ENCODE measurements at places on chromosomes 2 and 18.

GRCh38 chr2:109423556-109424359 lies 190.0 kb downstream of the SEPTIN10 start:
- DNase-seq, result no peak

DNA sequence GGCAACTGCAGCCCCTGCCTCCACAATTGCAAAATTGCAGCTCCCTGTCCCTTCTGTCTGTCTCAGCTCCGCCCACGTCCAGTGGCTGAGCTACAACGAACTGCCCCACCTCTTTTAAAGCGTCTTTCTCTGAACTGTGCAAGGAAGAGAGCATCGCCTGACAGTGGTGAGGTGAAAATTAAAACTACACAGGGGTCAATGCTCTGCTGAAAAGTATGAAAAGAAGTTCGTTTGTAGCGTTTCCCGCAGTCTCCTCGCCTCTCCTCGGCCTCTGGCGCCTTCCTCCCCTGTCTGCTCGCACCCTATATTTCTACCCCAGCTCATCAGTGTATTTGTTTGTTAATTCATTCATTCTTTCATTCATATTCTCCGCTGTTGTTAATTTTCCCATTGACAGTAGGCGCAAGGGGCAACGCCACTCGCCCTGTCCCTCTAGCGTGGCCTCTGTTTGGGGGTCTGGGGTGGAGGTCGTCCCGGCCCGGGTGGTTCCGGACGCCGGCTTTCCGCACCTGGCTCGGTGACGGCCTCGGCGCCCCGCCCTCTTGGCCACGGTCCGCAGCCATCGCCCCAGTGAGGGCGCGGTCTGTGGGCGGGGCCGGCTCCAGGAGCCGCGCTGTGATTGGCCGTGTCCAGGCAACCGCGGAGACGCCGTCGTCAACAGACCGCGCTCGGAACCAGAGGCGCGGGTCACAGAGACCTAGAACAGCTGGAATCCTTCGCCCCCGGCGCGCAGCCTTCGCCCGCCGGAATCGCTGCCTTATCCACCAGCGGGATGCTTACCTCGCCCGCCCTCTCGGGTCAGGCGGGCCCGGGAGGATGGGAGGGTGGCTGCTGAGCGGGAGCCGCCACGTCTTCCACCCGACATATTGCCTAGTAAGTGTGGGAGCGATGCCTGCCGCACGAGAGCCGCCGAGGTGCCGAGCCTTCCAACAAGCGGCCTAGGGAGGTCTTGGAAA lies at the start of gene VWA3B:
TSS of gene VWA3B (plus strand) at position 677 of the 956 bp plus-strand sequence. CDS start 5,926 bp downstream, outside the sequence.
- no peak for DNase-seq

- no peak for DNase-seq
Observed at GRCh38 chr2:212505586-212505985, 33.0 kb downstream of the ERBB4 start.

- no peak for DNase-seq
Observed at GRCh38 chr18:50507120-50507590, 52.7 kb upstream of the MAPK4 start.

- DNase-seq, result no peak
Observed at GRCh38 chr18:58788971-58789875, 75.5 kb upstream of the ZNF532 start.

DNA sequence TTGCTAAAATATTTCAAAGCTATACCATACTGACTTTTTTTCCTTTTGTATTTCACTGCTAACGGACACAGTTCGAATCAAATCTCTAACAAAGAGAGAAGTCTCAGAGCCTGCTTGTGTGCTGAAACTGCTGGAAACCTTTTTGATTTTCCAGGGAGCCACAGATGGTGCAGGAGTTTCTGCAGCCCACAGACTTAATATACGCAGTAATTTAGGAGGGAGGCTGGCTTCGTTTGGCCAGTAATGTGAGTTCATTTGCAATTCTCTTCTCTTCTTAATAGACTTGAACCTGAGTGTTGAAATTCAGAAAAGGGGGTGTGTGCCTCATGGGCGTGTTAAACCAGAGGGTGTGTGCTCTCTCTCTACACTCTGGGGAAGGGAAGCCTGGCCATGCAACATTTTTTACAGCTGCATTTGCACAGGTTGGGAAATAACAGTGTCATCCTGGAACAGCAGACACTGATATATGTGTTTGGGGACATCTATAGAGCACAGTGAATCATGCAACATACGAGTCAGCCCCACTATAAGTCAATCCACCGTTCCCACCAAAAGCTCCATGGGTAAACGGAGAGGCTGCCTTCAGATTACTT lies 333.0 kb downstream of the CLIP4 start:
- no peak for DNase-seq

DNA sequence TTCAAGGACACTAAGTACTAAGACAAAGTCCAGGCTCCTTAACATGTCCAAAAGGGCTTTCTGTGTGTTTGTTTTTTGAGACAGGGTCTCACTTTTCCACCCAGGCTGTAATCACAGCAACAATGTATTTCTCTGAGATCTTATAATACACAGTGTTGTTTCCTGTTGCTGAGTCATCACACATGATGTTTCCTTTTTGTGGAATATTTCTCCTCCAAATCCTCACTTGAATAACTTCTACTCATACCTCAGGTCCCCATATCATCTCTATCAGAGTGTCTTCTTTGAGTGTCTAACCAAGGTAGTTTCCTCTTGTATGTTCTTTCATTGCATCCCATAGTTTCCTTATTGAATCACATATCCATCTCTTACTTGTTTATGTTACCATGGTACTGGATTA lies 632.0 kb upstream of the PIK3C3 start:
- DNase-seq, result no peak

DNA sequence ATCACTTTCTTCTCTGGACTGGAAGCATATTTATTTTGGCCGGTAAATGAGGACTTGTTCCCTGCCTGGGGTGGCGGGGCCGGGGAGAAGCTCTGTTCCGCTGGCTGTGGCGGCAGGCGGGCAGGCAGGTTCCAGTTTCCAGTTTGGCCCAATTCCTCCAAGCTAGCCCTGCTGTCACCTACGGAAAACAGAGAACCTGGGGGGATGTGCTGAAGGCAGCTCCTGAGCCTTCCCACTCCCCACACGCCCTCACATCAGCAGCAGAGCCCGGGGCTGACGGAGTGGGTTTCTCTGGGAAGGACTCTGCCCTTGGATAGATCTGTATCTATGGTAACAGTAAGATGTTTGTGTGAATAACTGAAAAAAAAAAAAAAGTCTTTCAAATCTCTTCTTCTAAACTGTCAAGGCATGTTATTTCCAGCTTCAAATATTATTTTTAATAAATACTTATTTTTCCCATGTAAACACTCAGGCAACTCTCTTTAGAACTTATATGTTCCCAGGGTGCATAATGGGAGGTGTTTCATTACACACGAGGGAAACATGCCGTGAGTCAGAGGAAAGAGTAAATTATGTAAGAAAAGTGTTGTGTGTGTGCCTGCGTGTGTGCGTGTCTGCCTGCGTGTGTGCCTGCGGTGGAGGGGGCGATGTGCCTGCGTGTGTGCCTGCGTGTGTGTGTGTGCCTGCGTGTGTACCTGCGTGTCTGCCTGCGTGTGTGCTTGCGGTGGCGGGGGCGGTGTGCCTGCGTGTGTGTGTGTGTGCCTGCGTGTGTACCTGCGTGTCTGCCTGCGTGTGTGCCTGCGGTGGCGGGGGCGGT lies 116.1 kb upstream of the ZNF516 start:
- DNase-seq, result no peak

- no peak for DNase-seq
Observed at GRCh38 chr18:40375837-40376236, 1579.2 kb upstream of the PIK3C3 start.

- no peak for DNase-seq
Observed at GRCh38 chr2:134154246-134154645, 99.6 kb upstream of the MGAT5 start.

GRCh38 chr2:71778936-71779773 lies 325.8 kb downstream of the DYSF start:
- DNase-seq, result no peak

GRCh38 chr2:106537047-106537446 lies 49.9 kb downstream of the CD8B2 start:
- no peak for DNase-seq

GRCh38 chr2:145546091-145546490 lies 1026.2 kb upstream of the ZEB2 start:
- peak; percentile 12 for DNase-seq

DNA sequence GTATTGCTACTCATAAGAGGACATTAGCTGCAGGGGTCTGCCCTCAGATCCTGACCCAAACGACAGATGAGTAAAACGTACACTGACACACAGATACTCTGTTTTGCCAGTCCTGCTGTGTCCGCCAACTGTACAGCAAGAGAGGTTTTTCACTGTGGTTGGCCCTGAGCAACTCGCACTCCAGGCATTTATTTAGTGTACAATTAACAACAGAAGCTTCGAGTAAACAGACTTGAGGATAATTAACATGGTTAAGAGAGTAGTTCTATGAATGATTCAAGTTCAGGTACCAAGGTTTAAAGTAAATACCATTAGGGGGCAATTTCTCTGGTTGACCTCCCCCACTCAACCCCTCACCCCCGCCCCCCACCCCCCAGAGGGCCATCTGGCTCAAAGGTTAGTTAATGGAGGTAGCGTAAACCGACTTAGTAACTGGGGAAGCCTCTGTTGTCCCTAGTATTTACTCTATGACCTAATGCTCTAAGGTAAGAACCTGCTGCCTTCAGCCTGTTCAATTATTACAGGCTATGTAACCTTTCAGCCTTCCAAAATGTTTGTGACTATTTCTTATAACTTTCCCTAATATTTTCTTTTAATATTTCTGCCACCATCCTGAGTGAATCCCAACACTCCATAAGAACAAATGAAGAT lies 103.9 kb upstream of the XIRP2 start:
- no peak for DNase-seq

- DNase-seq, result no peak
Observed at GRCh38 chr2:69995511-69995910, 34.1 kb upstream of the ASPRV1 start.

GRCh38 chr18:35060122-35060815 lies 19.1 kb downstream of the MAPRE2 start:
- DNase-seq, result no peak

- DNase-seq, result no peak
Observed at GRCh38 chr2:197425550-197425949, 9.3 kb downstream of the SF3B1 start.

DNA sequence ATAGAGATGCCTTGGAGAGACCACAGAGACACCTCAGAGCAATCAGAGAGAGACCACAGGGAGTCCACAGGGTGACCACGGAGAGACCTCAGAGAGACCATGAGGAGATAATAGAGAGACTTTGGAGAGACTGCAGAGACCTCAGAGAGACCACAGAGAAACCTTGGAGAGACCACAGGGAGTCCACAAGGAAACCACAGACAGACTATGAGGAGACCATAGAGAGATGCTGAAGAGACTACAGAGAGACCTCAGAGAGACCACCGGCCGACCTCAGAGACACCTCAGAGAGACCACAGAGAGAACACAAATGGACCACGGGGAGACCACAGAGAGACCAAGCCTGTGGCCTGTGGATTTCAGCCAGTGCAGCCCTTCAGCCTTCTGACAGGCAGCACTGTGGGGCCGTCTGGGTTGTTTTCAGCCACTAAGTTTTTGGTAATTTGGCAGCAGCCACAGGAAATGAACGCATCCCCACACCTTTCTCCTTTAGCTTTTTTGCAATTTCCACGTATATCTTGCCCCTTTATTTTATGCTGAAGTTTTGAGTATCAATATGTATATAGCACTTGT lies 11.4 kb upstream of the TMEM18 start:
- DNase-seq, result no peak

DNA sequence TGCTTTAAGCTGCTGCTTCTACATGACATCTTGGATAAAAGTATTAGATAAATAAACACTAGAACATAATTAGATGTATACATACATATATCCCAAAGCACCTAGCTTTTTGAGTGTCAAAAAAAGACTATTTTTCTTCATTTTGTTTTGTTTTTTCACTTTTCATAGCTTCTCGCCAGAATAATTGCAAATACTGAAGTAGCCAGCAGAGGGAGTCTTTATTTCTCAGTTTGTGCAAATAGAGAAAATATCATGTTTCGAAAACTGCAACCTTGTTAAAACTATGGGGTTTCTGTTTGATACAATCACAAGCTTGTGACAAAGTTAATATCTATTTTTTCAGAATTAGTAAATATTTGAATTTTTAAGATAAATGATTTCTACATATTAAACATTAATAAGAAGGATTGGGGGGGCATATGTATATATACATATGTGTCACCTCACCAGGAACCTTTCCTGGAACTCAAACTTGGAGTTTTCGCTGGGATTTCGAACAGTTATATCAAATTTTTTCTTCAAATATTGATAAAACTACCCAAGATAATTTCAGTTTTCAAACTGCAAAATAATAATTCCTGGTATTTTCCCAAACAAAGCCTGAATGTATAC lies 61.0 kb downstream of the GRB14 start:
- DNase-seq, result peak; percentile 4

- no peak for DNase-seq
Observed at GRCh38 chr2:61670591-61671501, 132.7 kb upstream of the XPO1 start.

DNA sequence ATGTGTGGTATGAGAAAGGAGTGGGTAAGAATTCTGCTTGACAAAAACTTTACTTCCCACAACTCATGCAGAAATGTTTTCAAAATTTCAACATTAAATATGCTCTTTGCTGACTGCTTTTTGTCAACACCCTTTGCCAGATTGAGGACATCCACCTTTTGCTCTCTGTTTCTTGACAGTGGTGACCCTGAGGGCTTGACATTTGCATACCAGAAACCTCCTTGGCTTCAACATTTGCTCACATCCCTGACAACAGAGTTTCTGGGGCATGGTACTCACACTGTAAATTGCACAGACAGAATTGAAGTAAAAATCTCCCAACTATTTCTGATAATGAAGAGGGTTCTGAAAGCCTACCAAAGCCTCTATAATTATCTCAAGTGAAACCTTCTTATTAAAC lies 95.7 kb downstream of the RND3 start:
- DNase-seq, result no peak

DNA sequence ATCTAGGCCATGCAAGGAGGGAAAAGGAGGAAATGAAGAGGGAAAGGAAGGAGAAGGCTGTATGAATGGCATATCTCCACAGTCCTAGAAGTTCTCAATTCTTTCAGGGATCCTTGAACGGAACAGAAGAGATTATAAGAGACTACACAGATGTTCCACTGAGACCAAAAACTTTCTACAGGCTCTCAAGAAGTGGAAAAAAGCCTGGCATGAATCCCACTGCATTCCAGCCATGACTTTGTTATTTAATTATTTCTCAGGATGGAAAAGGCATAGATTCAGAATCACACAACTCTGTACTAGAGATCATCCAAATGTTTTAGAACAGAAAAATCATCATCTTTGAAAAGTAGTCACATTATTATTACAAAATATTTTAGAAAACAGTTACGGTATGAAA lies 131.7 kb upstream of the CDH20 start:
- no peak for DNase-seq

- DNase-seq, result no peak
Observed at GRCh38 chr2:43302182-43302960, 76.0 kb upstream of the ZFP36L2 start.

GRCh38 chr18:39770399-39770798 lies 2184.6 kb upstream of the PIK3C3 start:
- DNase-seq, result no peak
